ENCODE measurements at places on chromosomes 6 and 20. TPM values are rescaled to one million over a fixed set of nuclear protein-coding genes. Genes with fewer than 3 reads are reported as not detected.

The ENPP4 gene
- total RNA-seq, result 8.6 TPM

DNA sequence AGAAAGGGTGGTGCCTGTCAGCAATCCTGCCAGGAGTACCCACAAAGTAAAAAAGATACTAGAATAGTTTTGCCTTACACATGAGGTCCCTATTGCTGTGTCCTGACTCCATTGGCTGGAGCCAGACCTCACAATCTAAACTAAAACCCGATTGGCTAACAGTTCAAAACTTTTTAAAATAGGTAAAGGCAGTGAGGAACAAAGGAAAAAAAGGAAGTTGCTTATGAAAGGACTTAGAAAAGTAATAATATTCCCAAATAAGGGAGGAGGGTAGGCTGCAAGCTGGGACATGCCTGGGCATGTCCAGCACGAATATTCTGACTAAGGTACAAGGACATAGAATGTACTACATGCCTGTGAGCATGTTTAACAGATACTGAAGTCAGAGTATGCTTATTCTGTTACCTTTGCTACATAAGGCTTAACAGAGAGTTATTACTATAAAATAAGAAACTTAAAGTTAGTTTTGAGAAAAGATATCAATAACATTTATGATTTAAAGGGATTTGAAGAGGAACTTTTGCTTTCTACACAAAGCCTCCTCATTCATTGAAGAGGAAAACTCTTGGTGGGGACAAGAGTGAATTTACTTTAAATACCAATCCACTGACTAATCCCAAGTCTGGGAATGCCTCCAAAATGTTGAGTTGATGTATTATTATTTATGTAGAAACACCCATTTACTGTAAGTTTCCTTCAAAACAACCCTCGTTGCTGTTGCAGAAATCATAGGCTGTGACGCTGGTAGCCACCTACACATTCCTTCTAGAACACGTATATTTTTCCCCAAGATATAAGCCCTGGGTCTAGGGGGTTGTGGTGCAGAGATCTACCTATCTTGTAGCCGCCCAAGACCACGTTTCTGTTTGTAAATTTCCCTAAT is 8.2 kb upstream of the MTHFD1L start:
- H3K27ac ChIP-seq, result no peak overlapping the region
- H3K36me3 ChIP-seq, result no peaks in the 10 kb centered on the region
- H3K4me1 ChIP-seq, result no peaks in the 10 kb centered on the region
- no peak for DNase-seq

DNA sequence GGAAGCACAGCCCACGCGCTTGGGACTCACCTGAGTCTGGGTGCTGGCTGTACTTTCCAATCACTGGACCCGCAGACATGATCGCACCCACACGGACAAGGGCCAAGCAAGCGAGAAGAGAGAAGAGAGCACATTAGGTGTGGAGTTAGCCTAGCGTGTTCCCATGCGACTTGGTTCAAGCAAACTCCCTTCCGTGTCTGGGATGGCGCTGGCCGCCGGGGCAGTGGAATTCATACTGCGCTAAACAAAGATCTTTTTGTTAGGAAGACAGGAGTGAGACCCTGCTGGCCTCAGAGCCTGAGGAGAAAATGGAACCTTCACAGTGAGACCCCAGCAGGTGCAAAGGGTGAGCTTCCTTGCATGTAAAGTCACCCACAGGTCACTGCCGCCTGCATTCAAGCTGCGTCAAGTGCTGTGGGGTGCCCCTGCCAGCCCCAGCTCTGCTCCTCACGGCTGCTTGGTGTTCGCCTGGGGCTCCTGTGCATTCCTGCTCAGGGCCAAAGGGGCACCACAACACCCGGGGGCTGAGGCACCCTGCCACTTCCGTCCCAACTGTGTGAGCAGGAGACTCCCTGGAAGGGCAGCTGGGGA is 26.4 kb downstream of the PSMG4 start:
- DNase-seq, result no peak
- H3K4me3 ChIP-seq, result no peak overlapping the region
- H3K27ac ChIP-seq, result no peak overlapping the region

DNA sequence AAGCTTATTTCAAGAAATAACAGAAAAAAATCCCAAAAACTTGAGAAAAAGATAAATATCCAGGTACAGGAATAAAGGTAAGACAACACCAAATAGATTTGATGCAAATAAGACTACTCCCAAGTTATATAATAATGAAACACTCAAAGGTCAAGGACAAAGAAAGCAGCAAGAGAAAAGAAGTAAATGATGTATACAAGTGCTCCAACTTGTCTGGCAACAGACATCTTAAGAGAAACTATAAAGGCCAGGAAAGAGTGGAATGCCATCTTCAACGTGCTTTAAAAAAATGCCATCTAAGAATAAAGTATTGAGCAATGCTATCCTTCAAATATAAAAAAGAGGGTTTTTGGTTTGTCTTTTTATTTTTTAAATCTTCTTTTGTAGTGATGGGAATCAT is 54.2 kb downstream of the REV3L start:
- no peak for DNase-seq
- H3K4me1 ChIP-seq, result peaks cover 46% of the 10 kb centered on the region
- no peaks in the 10 kb centered on the region for H3K27me3 ChIP-seq
- no peak overlapping the region for H3K27ac ChIP-seq
- peaks cover 52% of the 10 kb centered on the region for H3K36me3 ChIP-seq
- H3K4me3 ChIP-seq, result no peak overlapping the region

DNA sequence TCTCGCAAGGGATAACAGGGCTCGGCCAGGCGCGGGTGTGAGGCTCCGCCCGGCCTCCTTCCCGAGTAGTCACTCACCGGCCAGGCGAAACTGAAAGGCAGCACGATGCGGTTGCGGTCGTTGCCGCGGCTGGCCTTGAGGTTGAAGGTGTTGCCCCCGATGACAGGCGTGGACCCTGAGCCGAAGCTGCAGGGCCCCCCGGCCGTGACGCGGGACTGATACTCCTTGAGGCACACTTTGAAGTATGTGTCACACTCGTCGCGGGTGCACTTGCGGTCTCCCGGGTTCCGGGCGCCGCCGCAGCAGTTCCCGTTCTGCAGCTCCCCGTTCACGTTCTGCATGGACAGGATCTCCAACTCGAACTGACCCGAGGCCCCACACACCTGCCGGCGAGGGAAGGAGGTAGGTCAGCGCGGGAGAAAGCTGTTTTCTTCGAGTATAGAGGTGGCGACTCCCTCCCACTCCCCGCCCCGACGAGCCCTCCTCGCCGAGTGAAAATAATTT is 1.1 kb downstream of the JAG1 start:
- H3K27me3 ChIP-seq, result peaks cover 81% of the 10 kb centered on the region
- DNase-seq, result peak; percentile 72
- H3K27ac ChIP-seq, result no peak overlapping the region

DNA sequence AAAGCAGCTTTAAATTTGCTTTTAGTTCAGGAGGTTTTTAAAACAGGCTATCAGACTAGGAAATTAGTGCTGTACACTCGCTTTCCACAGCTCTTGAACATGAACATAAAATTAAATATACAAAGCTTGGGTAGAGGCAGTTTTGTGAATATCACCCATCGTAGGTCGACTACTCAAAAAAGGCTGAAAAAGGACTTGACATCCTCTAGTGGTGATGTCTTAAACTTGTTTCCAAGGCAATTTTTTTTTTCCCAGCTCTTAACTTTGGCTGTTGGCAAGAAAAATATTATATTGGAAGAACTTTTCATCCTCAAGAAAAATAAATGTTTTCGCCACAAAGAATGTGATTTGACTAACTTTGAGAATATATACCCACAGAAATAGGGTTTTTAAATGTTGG is 2.9 kb downstream of the MAP7 start:
- no peak for DNase-seq
- H3K4me3 ChIP-seq, result no peak overlapping the region
- H3K36me3 ChIP-seq, result no peaks in the 10 kb centered on the region
- H3K27me3 ChIP-seq, result peaks cover 80% of the 10 kb centered on the region
- no peaks in the 10 kb centered on the region for H3K4me1 ChIP-seq

Measured in activated naive CD8-positive, alpha-beta T cell treated with anti-CD3 and anti-CD28 coated beads for 36 hours (primary cell).